ENCODE measurements at places on chromosomes 5 and 9.

- no peak for DNase-seq
These were observed 198.1 kb downstream of the NPR3 start for GRCh38 chr5:32909207-32909606.

GRCh38 chr9:10007356-10007755, 605.4 kb downstream of the PTPRD start:
- no peak for DNase-seq

GRCh38 chr9:33080534-33080933, 4.1 kb upstream of the SMU1 start:
- peak; percentile 2 for DNase-seq

DNA sequence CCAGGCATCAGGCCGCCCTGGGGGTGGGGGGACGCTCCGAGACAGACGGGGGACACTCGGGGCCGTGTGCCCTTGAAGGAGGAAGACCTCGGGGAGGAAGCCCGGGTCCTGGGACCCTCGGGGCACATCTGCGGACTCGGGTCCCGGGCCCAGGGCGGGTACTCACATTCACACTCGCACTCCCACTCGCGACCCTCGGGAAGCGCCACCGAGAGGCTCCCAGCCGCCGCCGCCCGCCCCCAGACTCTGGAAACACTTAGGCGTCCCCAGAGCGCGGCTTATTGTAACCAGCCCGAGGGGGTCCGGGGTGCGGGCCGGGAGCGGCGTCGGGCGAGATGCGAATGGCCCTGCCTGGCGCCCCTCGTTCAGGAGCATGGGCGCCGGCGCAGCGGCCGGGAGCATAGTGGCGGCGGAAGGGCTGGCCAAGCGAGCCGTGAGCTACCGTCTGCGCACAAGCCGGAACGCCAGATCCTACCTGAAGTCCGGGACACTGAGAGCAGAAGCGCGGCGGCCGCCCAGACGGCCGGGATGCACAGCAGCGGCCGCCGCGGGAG, 559 bp downstream of the ROR2 start:
- peak; percentile 25 for DNase-seq

DNA sequence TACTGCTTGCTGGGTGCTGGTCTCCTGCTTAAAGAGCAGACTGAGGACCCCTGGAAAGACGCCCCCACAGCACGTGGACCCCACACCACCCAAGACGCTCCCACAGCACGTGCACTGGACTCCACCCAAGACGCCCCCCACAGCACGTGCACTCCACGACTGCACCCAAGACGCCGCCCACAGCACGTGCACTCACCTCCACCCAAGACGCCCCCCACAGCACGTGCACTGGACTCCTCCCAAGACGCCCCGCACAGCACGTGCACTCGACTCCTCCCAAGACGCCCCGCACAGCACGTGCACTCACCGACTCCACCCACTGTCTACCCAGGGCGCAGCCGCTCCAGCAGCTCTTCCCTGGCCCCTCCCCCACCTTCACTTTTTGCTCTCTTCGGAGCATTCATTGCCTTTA, 50.5 kb downstream of the EHMT1 start:
- no peak for DNase-seq

- DNase-seq, result no peak
These were observed 184.1 kb downstream of the CCDC192 start for GRCh38 chr5:127887282-127887681.

DNA sequence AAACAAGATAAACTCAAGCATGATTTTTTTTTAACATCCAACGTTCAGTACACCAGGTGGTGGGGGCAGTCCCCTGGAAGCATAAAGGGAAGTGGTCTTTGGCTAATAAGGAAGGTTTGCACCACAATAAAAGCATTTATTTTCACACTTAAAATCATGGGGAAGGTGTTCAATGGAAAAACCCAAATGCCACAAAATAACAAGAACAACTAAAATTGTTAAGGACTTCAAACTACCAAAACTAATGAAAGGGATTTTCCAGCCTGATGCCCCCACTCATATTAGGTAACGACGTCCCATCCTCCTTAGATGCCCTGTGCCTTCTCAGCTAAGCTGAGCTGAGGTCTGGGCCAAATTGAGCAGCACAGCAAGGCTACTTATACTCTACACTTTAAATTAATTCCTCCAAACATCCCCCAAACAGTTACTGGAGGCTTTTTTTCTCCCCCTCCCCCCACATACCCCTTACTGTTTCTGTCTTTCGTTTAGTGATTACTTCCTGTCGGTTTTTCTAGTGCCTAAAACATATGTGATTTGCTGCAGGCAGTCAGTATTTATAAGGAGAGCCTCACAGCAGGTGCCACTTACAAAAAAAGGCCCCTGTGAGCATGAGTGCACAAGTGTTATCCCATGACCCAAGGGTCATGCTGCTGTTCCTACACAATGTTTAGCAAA, 259.7 kb upstream of the ZNF608 start:
- peak; percentile 46 for DNase-seq

GRCh38 chr9:121857928-121858327, 206.5 kb downstream of the DAB2IP start:
- DNase-seq, result peak; percentile 76

DNA sequence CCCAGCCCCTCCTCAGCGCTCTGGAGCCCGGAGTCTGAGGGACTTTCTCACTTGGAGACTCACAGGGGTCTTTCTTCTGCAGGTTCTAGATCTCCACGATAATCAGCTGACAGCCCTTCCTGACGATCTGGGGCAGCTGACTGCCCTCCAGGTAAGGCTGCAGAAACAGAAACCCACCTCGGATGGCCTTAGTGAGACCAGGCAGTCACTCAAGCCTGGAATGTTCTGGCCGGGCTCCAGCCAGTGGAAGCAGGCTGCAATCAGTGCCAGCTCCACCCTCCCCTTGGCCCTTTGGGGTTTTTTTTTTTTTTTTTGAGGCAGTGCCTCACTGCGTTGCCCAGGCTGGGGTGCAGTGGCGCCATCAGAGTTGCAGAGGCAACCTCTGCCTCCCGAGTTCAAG, 7.6 kb downstream of the LRSAM1 start:
- DNase-seq, result no peak

- DNase-seq, result no peak
These were observed 210.2 kb downstream of the FRMD3 start for GRCh38 chr9:83327750-83328622.

GRCh38 chr5:33011801-33012200, 300.7 kb downstream of the NPR3 start:
- DNase-seq, result no peak

GRCh38 chr9:131442351-131442750, 48.5 kb downstream of the PRRC2B start:
- DNase-seq, result no peak

- no peak for DNase-seq
These were observed 99.2 kb downstream of the ARRDC3 start for GRCh38 chr5:91283899-91284298.

- DNase-seq, result no peak
These were observed 41.3 kb upstream of the PHYKPL start for GRCh38 chr5:178273665-178274541.

DNA sequence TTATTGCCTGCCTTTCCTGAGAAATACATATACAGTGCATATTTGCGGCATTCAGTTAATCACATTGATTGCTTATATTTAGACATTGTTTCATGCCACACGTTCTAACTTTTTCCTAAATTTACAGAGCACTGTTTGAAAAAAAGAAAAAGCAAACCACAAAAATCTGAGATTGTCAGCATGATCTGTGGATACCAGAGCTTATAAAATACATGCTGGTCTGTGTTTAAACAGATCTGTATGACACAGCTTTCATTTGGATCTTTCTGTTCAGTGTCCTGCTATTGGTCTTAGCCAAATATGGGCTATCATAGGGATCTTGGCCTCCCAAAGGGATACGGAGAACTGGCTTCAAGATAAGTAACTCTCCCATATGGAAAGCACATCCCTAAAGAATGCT, 20.2 kb downstream of the ALDH1A1 start:
- DNase-seq, result no peak

- DNase-seq, result no peak
These were observed 14.2 kb downstream of the HSPA4 start for GRCh38 chr5:133066045-133066444.

DNA sequence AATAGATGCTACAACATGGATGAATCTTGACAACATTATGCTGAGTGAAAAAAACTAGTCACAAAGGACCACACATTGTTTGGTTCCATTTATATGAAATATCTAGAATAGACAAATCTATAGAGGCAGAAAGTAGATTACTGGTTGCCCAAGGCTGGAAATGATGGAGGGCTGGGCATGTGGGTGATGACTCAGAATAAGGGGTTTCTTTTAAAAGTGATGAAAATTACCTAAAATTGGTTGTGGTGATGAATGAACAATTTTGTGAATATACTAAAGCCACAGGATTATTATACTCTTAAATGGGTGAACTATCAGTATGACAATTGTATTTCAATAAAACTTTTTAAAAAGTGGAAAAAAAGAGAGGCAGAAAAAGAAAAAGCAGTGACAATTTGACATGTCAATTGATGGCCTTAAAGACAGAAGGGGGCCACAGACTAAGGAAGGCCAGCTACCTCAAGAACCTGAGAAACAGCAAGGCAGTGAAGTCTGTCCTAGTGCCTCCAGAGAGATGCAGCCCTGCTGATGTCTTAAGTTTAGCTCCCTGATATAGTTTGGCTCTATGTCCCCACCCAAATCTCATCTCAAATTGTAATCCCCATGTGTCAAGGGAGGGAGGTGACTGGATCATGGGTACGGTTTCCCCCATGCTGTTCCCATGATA, 182.7 kb downstream of the PIK3R1 start:
- no peak for DNase-seq

GRCh38 chr5:56161927-56162326, 71.2 kb downstream of the ANKRD55 start:
- no peak for DNase-seq

DNA sequence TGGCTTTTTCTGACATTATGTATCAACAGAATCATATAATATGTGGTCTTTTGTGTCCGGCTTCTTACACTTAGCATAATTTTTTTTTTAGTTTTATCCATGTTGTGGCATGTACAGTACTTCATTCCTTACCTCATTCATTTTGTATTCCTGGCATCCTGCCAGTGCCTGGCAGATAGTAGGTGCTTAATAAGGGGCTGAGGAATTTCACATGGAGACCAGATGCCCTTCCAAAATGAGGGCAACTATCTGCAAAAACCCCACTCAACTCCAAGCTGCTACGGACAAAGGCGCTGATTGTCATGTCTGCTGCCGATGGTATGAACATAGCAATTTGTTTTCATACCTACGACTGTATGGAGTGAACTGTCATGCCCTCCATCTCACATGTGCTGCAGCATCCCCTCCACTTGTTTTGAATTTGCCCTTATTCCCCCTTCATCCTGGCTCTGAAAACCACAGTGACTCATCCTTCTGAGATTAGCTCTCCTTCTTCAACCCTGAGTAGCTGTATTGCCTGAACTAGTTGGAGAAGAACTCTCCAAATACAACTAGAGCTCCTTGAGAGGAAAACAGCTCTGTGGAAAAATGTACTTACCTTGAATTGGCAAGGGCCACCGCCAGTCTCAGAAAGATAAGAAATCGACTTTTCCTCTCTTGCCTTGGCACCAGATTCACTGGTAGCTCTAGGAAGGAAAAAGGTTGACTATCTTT, 41.3 kb upstream of the FOXE1 start:
- no peak for DNase-seq

GRCh38 chr5:94627191-94627590, 8.7 kb downstream of the SLF1 start:
- no peak for DNase-seq

DNA sequence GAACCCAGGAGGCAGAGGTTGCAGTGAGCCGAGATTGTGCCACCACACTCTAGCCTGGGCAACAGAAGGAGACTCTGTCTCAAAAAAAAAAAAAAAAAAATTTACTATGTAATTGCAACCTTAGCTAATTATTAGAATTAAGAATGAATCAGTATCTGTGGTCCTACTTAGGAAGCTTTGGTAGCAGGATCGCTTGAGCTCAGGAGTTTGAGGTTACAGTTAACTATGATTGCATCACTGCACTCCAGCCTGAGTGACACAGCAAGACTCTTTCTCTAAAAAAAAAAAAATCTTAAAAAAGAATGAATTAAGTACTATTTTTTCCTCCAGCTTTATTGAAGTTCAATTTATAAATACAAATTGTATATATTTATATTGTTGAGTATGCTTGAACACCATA, 16.7 kb downstream of the NDUFAF2 start:
- DNase-seq, result no peak

- DNase-seq, result no peak
These were observed 64.7 kb downstream of the MRPL36 start for GRCh38 chr5:1734908-1735289.

GRCh38 chr9:86721843-86722705, 225.2 kb downstream of the GAS1 start:
- no peak for DNase-seq

DNA sequence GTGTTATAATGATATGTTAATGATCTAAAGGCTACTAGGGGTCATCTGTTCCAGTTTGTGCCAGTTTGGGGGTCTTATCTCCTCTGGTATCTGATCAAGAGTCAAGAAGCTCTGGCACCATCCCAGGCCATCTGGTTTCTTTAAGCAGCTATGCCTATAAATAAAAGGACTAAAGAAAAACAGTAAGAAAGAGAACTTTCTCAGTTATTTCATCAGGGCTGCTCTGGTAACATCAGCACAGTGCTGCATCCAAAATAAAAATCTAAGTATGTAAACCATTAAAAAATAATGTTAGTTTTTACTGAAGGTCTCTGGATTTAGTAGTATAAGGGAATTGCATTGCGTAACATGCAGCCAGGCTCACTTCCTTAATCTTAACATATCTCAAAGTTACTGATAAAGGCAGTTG, 185.0 kb downstream of the NR2F1-AS1 start:
- no peak for DNase-seq

GRCh38 chr5:36611520-36612274, 5.3 kb downstream of the SLC1A3 start:
- no peak for DNase-seq

DNA sequence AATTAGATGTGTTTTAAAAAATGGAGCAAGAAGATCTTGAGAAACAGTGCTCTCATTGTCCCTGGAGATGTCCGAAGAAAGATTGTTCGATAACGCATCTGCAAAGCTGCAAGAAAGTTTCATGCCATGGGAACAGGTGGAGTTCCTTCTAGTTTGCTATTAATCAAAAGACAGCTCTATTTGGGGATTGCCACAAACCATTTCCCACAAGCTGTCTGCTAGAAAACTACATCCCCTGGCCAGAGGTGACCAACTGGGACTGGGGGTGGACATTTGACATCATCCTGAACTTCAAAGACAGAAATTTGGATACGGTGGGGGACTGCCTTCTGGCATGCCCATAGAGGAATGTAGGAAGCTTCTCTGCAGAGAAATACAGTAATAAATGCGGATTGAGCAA, 50.8 kb upstream of the OSMR start:
- DNase-seq, result no peak

- DNase-seq, result peak; percentile 65
These were observed 69.6 kb downstream of the CCDC171 start for GRCh38 chr9:15622318-15622971.

Measured in NCI-H1105 treated with DMSO at 0.1 percent for 48 hours (cell line).